CD4-positive, alpha-beta memory T cell (primary cell): ENCODE measurements at places on chromosomes 7 and 10. TPM values are rescaled to one million over a fixed set of nuclear protein-coding genes. Genes with fewer than 3 reads are reported as not detected.

DNA sequence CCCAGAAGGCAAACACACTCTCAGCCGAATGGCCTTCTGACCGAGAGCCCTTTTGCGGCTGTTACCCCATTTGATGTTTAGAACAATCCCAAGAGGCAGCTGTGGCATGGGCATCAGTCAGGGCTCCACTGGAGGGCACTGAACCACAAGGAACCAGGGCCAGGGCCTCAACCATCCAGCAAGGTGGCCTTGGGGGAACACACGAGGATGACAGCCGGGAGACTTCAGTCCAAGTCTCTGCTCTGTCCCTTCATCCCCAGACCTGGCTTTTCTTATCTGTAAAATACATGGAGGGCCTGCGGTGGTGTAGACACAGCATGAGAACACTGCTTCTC lies 63.6 kb upstream of the INSIG1 start:
- H3K4me3 ChIP-seq: no peak overlapping the region
- no peaks in the 10 kb centered on the region for H3K27me3 ChIP-seq
- H3K27ac ChIP-seq: no peak overlapping the region
- DNase-seq: no peak
- no peaks in the 10 kb centered on the region for H3K36me3 ChIP-seq

GRCh38 chr10:24556750-24557742 lies 166.6 kb downstream of the ARHGAP21 start:
- peaks cover 5% of the 10 kb centered on the region for H3K4me1 ChIP-seq
- no peak overlapping the region for H3K27ac ChIP-seq
- no peaks in the 10 kb centered on the region for H3K27me3 ChIP-seq
- no peak overlapping the region for H3K4me3 ChIP-seq
- no peaks in the 10 kb centered on the region for H3K36me3 ChIP-seq
- peak; percentile 36 for DNase-seq

DNA sequence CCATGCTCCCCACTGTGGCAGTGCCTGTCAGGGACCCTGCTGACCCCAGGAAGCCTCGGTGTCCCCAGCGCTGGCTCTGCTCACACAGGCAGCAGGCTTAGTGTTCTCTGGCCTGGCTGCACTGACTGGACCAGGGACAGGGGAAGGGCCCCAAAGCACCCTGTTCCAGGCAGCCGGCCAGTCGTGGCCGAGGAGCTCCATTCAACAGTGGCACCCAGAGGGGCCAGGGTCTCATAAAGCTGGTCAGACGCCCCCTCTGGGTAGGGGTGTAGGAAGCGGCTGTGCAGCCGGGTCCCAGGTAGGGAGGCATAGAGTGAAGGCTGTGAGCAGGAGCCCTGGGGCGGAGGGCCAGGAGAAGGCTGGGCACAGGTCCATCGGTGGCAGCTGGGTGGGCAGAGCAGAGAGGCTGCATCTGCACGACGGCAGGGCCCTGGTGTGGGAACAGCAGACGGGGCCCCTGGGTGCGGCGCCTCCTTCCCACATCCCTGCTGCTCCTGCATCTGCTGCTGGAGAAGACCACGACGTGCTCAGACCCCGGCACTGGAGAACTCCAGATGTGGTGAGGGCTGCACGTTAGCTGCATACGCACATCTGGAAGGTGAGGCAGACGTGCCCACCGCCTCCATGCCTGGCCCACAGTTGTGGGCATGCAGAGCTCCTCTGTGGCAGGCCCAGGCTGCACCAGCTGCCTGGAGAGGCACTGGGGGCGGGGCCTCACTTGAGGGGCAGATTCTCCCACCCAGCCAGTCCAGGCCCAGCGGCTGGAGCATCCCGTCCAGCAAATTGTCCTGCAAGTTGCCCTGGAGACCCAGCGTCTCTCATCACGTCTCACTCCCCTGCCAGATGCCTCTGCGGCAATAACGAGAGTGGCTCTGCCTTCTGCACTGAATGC lies 25.1 kb downstream of the MNX1 start:
- no peak for DNase-seq
- no peaks in the 10 kb centered on the region for H3K36me3 ChIP-seq
- H3K27me3 ChIP-seq: no peaks in the 10 kb centered on the region
- H3K27ac ChIP-seq: no peak overlapping the region

DNA sequence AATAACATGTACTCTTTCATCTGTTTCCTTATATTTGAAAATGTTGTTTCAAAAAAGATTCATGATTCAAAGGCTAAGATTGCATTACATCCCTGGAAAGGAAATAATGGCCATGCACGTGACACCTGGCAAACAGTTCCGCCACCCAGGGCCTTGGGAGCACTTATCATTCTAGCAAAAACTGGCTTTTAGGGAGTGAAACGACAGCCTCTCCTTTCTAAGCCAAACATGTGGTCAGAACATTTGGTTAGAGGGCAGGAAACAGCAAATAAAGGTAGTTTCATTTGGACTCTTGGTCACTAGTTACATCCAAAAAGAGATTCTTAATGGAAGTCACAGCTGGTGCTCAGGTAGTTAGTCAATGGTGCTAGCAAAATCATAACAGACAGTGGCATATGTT lies 83.5 kb downstream of the FAS start:
- H3K4me3 ChIP-seq: no peak overlapping the region
- H3K27ac ChIP-seq: no peak overlapping the region
- DNase-seq: no peak
- no peaks in the 10 kb centered on the region for H3K36me3 ChIP-seq
- no peaks in the 10 kb centered on the region for H3K4me1 ChIP-seq
- no peaks in the 10 kb centered on the region for H3K27me3 ChIP-seq

GOLGA7B gene
- total RNA-seq: 7.6 TPM

ADRA2A gene
- total RNA-seq: not detected

DNA sequence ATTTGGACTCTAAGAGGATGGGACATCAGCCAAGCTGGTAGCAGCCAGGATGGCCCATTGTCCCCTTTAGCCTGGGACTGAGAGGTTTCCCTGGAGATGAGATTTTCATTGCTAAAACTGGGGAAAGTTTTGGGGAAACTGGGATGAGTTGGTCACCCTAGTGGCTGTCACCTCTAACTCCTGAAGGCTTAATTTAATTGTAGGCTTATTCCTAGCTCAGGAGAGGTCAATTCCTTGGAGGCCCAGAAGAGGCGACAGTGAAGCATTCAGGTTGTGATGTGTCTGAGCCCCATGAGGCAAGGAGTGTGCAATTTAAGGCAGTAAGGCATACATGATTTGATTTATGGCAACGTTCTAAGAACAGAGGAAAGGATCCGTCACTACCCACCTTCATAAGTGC lies 24.9 kb upstream of the JAZF1 start:
- H3K36me3 ChIP-seq: no peaks in the 10 kb centered on the region
- H3K4me3 ChIP-seq: no peak overlapping the region
- no peaks in the 10 kb centered on the region for H3K4me1 ChIP-seq
- H3K27me3 ChIP-seq: no peaks in the 10 kb centered on the region

DNA sequence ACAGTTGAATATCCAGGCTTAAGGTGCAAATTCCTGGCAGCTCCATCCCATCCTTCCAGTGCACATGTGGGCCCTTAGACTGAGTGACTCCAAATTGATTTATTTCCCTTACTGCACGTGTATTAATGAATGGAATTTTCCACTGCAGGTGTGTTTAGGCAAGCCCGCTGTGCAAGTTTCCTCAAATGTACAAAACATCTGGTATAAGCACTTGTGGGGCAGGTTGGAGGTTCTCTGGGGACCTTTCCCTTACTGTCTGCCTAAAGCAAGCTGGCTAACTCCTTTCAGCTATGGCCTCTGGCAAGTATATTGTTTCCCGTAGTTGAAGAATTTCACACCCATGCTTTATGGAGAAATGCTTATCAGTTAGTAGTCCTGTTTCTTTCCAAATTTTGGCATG lies 25.3 kb upstream of the GIMAP6 start:
- no peak overlapping the region for H3K4me3 ChIP-seq
- DNase-seq: no peak
- no peaks in the 10 kb centered on the region for H3K36me3 ChIP-seq
- H3K4me1 ChIP-seq: peaks cover 15% of the 10 kb centered on the region

DNA sequence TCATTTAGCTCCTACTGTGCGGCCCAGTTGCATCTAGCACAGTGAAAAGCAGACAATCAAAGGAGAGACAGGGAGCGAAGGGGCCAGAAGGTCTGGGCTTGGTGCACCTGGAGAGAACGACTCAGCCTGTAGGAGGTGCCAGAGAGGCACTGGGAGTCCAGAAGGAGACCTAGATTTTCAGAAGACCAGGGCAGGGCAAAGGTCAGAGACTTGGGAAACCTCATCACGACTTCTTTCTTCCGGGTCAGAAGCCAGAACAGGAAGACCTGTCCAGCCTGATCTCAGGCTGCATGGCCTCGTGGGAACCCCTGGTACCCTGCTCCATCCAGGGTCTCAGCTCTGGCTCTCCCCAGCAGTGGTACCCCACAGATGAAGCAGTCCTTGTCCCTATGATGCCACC lies 5.2 kb downstream of the AGAP3 start:
- no peak overlapping the region for H3K4me3 ChIP-seq
- no peak overlapping the region for H3K27ac ChIP-seq
- no peak for DNase-seq
- peaks cover 25% of the 10 kb centered on the region for H3K4me1 ChIP-seq
- no peaks in the 10 kb centered on the region for H3K36me3 ChIP-seq

GRCh38 chr7:131057015-131057793 lies 270.5 kb upstream of the MKLN1 start:
- H3K27ac ChIP-seq: peak overlapping the region; percentile 64
- no peak overlapping the region for H3K4me3 ChIP-seq
- H3K36me3 ChIP-seq: no peaks in the 10 kb centered on the region
- DNase-seq: peak; percentile 58
- no peaks in the 10 kb centered on the region for H3K27me3 ChIP-seq
- H3K4me1 ChIP-seq: peaks cover 95% of the 10 kb centered on the region

- H3K4me3 ChIP-seq: no peak overlapping the region
- no peaks in the 10 kb centered on the region for H3K27me3 ChIP-seq
- H3K36me3 ChIP-seq: no peaks in the 10 kb centered on the region
- no peak for DNase-seq
- H3K4me1 ChIP-seq: peaks cover 5% of the 10 kb centered on the region
These were observed 21.0 kb upstream of the EEPD1 start for GRCh38 chr7:36132012-36132411.

GRCh38 chr7:80053124-80053523 lies 81.5 kb upstream of the GNAI1 start:
- no peak overlapping the region for H3K27ac ChIP-seq
- no peaks in the 10 kb centered on the region for H3K27me3 ChIP-seq
- H3K4me1 ChIP-seq: no peaks in the 10 kb centered on the region
- no peak for DNase-seq

PDGFA gene
- 0.20 TPM for total RNA-seq
